ENCODE measurements at places on chromosomes 16 and 17. TPM values are rescaled to one million over a fixed set of nuclear protein-coding genes. Genes with fewer than 3 reads are reported as not detected.

TMEM204 gene
- total RNA-seq: not detected

CD300C gene
- not detected for total RNA-seq

IGSF6 gene
- not detected for total RNA-seq

OR1D5 gene
- total RNA-seq: not detected

MPP3 gene
- 19.9 TPM for total RNA-seq

SECTM1 gene
- 15.3 TPM for total RNA-seq

GUCY2D gene
- total RNA-seq: not detected

PLSCR3 gene
- total RNA-seq: 34.0 TPM

OTOA gene
- not detected for total RNA-seq

PDILT gene
- total RNA-seq: not detected

SENP3 gene
- 96.6 TPM for total RNA-seq

TBC1D3C gene
- not detected for total RNA-seq

ZC3H7A gene
- total RNA-seq: 88.6 TPM

OR1A1 gene
- total RNA-seq: not detected

SEPTIN12 gene
- 0.08 TPM for total RNA-seq

ZNF423 gene
- not detected for total RNA-seq

SLFN12L gene
- 0.08 TPM for total RNA-seq

KREMEN2 gene
- total RNA-seq: 4.1 TPM

NAGS gene
- 0.98 TPM for total RNA-seq

TENT4B gene
- total RNA-seq: 9.0 TPM

TP53TG3B gene
- 1.5 TPM for total RNA-seq

CCL23 gene
- total RNA-seq: not detected

WFIKKN2 gene
- total RNA-seq: not detected

KARS1 gene
- total RNA-seq: 258 TPM

HBQ1 gene
- total RNA-seq: not detected

OR1F1 gene
- total RNA-seq: not detected

TAC4 gene
- total RNA-seq: 1.2 TPM

MRPL38 gene
- total RNA-seq: 62.3 TPM

TUBD1 gene
- total RNA-seq: 2.9 TPM

CCDC200 gene
- total RNA-seq: not detected

GJD3 gene
- not detected for total RNA-seq

TSPAN10 gene
- 2.2 TPM for total RNA-seq

ZNF286A gene
- total RNA-seq: 53.0 TPM

MVP gene
- total RNA-seq: 115 TPM

TEX19 gene
- total RNA-seq: 0.98 TPM

JPT2 gene
- total RNA-seq: 71.8 TPM

LAT gene
- total RNA-seq: 1.2 TPM

TP53TG3F gene
- total RNA-seq: not detected

PPP1R27 gene
- not detected for total RNA-seq

ST6GALNAC2 gene
- total RNA-seq: 2.8 TPM

All from A375 (cell line).